Amniotic stem cell (primary cell): ENCODE measurements at places on chromosomes 16 and 17.
A peak's percentile ranks its signal among the peaks of the same experiment; 100 is the strongest.

- peak; percentile 48 for DNase-seq
Observed at GRCh38 chr17:47305302-47305923, 18.3 kb upstream of the EFCAB13 start.

DNA sequence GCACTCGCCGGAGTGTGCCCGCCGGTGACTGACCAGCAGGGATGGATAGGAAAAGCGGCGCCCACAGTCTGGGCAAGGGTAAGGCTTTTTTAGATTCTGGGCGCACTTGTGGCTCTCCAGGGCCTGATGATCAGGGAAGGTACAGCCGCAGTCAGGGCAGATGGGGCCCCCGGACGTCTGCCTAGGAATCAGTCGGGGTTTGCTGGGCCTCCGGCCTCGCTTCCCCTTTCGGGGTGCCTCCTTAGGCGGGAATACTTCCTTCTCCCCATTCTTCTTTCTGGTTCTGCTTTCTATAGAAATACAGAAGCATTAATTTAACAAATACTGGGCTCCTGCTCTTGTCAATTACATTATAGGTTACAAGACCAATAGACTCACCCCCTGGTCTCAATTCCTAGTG is 5.0 kb downstream of the ZNF689 start:
- DNase-seq, result no peak

DNA sequence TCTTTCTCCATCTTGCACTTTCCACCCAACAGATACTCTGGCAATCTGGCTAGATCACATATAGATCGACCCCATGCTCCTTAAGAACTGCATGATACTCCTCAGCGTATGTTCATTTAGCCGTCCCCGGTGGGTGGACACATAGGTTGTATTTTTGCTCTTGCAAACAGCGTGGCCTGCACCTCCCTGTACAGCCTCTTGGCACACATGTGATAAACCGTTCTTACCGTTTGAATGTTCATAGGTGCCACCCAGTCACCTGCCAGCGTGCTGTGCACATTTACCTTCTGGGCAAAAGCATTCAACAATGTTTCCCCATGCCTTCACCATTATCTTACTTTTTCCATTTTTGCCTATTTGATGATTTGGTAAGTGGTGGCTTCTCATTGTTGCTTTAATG is 6.2 kb downstream of the TNP2 start:
- DNase-seq, result no peak

- DNase-seq, result peak; percentile 98
Observed at GRCh38 chr16:89581045-89581695, 5.6 kb downstream of the CPNE7 start.

DNA sequence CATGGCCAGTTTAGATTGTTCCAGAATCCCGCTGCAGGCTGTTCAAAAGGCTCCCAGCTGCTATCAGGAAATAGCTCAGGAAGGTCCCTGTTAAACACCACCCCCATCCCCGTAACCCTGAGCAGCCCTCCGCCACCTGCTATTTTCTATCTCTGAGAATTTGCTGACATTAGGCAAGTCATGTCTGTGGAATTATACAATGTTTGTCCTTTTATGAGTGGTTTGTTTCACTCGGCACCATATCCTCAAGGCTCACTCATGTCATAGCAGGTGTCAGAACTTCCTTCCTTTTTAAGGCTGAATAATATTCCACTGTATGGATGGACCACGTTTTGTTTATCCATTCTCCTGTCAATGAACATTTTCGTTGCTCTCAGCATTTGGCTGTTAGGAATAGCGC is 164.3 kb upstream of the FOXF1 start:
- DNase-seq, result no peak

DNA sequence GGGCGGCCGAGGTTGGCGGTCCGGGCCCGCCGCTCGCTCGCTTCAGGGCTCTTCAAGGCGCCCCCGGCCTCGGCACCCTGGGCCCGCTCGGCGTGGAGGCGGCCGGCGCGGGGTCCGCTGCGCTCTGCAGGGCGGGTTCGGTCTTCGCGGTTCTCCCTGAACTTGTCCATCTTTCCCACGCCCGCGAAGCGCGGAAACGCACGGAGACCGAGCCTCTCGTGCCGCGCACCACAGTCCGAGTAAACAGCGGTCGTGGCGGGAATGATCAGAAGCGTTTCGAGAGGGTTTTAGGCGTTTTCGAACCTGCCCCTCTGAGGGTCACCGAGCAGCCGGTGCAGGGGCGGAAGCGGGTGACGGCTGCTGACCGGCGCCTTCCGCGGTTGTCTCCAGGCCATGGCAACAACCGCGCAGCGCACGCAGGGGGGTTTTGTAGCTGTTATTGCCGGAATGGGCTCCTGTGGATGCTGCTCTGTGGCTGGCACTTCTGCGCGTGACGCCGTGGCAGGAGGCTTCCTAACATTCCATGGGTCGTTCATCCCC is 414 bp downstream of the NARF start:
- DNase-seq, result no peak

DNA sequence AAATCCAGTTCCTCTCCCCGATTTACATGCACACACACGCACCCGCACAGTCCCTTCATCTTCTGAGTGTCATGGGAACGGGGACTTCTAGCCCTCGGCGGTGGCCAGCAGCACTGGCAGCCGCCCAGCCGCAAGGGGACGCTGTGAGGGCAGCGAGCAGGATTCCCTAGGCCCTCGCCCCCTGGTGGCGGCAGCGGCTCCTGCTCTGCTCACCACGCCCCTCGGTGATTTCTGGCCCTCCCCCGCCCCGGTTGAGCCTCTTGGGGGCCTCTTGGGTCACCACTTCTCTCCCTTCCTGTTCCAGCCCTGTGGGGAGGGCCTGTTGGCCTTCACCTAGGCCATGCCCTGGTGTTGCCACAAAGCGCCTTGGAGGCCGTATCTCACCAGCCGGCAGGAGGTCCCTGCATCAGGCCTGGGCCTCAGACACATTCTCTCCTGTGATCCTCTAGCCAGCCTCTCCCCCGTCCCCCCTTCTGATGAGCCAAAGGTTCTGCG is 75.2 kb upstream of the KSR1 start:
- no peak for DNase-seq

GRCh38 chr16:88769617-88770460 is 15.2 kb downstream of the PIEZO1 start:
- DNase-seq, result no peak

- DNase-seq, result no peak
Observed at GRCh38 chr16:50386774-50387173, 18.0 kb upstream of the BRD7 start.

DNA sequence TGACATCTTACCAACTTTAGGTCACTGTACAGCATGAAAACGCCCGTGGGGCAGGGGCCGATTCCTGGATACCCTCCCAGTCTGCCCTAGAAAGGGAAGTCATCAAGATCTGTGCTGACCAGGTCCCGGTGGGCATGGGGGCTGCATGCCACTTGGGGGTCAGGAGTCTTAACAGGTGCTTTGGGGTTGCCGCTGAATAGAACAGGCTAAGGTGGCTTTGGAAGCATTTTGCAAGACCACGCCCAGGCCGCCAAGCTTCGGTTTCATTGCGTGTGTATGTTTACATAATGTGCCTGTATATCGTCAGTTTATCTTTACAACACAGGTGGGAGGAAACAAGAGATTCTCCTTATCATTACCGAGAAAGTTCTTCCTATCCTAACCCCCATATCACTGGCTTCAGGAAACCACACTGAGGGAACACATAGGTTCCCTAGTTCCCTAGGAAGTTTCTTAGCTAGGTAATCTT is 13.3 kb upstream of the USP36 start:
- DNase-seq, result no peak

DNA sequence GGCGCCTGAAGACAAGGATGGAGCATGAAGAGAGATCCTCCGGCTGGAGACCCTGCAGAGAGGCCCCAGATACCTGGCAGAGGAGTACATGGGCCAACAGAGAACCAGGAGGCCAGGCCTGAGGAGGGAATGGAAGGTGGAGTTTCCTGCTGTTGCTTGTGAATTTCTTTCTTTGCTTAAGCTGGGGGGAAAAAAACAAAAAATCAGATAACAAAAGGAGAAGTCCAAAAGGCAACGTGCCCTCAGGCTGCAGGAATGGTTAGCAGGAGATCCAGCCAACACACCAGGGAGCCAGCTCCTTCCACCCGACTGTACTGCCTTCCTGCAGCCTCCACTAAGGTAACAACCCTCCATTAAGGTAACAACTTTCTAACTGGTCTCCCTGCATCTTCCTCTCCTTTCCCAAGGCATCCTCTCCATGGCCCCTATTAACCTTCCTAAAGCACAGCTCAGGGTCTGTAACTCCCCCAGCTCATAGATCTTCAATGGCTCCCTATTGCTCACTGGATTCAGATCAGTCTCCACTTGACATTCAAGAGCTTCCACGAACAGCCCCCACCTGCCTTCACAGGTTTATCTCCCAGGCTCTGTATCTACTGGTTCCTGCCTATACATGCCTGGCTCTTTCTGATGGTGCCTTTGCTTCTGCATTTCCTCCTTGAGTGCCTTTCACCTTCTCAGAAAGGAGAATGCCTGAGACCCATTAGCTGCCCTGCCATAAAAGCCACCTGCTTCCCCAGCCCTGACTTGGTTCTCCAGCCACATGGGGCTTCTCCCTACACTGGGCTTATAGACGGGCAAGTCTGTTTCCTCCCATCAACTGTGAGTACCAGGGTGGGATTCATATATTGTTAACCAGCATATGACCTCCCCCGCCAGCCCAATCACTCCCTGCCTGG is 725 bp upstream of the ARL5C start:
- no peak for DNase-seq

DNA sequence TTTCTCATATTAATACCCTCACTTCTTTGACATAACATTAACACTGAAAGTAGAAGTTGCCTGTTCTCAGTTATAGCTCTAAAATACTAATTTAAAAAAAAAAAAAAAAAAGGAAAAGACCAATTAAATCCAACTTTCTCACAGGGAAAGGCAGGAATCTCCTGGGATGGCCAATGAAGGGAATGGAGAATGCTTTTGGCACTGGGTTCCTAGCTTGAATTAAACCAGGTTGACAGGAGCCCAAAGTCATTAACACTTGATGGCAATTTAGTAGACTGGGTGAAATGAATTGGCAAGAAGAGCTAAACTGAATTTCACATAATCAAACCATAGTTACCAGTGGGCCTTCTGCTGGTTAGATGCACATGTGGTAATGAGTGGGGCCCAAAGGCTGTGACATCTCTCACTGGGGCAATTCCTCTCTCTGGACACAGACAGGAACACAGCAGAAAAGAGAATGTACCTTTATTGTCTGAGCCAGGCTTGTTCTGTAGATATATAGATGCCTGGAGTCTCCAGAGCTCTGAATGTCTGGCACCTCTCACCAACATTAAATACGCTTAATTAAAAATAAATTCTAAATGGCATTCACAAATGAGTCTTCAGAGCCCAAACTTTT is 37.6 kb downstream of the NXPH3 start:
- no peak for DNase-seq

- DNase-seq, result no peak
Observed at GRCh38 chr17:1629504-1630310, 1.1 kb upstream of the SLC43A2 start.

DNA sequence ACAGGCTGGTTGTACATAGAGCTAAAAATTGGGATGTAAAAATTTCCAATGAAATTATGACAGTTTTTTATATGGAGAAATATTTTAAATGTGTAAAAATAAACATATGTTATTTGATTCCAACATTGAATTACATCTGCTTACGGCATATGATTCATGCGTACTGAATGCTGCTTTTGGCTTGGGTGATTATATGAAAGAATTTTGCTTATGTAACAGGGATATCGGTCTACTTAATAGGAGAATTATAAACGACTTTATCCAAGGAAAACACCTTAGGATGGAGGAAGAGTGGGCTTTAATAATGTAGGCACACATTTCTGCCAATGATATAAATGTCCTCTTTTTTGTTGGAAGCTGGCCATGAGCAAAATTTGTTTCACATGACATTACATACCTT is 197.3 kb upstream of the GOT2 start:
- DNase-seq, result no peak

- no peak for DNase-seq
Observed at GRCh38 chr17:31397256-31397939, 5.9 kb downstream of the RAB11FIP4 start.

DNA sequence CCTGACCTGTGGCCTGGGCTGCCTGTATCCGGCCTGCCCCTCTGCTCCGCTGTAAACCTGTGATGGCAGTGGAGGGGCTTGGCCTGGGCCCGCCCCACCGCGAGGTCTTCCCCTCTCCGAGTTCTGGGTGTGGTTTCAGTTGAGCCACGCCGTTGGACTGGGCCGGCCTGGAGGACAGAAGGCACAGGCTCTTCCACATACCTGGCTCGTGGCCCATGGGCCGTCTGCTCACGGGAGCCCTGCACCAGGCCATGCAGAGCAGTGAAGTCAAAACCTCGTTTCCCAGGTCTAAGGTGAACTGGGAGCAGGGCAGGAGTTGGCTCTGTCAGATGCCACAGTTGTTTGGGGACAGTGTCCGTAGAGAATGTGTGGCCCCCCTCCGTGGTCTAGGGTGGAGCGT is 5.6 kb upstream of the RNPS1 start:
- no peak for DNase-seq

DNA sequence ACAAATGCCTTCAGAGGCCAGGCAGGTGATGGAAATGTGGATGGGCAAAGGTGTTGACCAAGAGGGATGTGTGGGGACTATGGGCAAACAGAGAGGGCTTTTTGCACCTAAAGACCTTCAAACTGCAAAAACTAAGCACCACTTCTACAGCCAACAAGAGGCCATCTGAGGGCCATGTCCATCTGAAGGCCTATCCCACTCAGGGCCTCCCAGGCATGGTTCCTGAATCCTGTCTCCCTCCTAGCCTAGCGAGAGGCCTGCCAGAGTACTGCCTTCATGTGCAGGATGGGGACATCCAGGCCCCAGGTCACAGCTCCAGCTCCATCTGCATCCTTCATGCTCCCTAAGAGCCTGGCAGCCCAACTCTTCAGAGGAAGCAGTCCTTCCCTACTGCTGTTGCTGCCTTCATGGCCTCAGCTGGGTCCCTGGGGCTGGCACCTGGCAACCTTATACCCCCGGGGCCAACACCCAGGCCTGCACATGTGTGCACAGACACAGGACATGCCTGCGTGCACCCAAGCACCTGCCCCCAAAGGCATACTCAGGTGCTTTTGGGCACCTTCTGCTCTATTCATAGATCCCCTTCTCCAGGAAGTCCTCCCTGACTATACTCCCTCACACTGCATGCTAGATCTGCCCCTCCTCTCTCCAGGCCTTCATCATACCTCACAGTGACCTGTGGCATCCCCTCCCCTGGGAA is 95.2 kb downstream of the C16orf78 start:
- DNase-seq, result no peak

DNA sequence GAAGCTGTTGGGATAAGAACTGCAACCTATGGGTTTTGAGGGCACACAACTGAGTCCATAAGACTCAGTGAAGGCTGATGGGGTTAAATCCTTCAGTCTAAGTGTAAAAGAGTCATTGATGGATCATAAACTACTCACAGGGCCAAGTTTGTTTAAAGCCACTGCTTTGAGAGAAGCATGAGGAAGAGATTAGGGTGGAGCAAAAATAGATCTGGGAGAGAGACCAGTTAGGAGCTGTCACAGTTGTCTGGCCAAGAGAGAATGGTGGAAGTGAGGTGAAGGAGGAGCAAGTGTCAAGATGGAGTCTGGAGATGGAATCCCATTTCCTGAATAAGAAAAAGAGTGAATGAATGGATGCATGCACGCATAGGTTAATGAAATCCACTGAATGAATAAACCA is 379.1 kb upstream of the CDH11 start:
- no peak for DNase-seq
